ENCODE measurements at places on chromosomes 4 and X.

GRCh38 chr4:165631208-165631894, 241.7 kb upstream of the TLL1 start:
- no peak for DNase-seq

DNA sequence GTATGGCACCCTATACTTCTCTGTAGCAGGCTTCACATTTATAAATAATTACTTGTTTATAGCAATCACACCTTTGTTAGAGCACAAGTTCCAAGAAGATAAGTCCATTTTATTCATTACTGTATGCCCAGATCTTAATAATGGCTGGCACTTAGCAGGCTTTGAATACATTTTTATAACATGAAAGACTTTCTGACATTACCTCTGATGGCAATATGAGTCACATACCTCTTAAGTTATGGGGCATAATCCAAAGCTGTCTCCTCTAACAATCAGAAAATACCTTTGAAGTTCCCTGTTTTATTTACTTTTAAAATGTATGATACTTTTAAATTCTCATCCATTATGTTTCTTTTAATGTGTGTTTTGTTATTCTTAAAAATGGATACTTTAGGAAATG, 12.2 kb downstream of the SCRG1 start:
- DNase-seq: no peak

GRCh38 chrX:149010853-149011224, 494.3 kb downstream of the IDS start:
- DNase-seq: no peak

GRCh38 chr4:115781528-115782146, 668.2 kb upstream of the NDST4 start:
- no peak for DNase-seq

GRCh38 chrX:100687128-100687527, 43.1 kb downstream of the SRPX2 start:
- DNase-seq: no peak

- DNase-seq: no peak
Measured at GRCh38 chr4:84948056-84948455, 18.4 kb downstream of the WDFY3 start.

DNA sequence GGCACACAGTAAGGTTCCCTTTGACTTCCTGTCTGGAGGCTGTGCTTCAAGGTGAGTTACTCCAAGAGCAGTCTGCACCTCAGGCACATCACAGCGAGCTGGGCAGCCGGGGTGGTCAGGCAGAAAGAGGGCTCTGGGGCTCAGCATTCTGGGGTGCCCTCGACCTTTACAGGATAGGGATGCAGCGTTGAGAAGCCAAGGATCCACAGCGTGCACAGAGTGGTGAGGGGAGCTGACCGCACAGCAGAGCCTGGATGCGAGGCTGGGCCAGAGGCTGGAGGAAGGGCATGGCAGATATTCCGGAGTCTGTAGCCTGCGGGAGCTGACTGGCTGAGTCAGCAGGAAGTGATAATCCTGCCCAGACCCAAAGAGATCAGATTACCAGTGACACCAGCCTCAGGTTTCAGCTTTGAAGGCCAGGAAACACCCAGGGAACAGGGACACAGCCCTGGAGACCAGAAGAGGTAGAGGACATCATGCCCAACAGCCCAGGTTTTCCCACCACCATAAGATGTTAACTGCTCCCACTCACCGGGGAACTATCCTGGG, 38.4 kb upstream of the PDLIM3 start:
- DNase-seq: no peak

DNA sequence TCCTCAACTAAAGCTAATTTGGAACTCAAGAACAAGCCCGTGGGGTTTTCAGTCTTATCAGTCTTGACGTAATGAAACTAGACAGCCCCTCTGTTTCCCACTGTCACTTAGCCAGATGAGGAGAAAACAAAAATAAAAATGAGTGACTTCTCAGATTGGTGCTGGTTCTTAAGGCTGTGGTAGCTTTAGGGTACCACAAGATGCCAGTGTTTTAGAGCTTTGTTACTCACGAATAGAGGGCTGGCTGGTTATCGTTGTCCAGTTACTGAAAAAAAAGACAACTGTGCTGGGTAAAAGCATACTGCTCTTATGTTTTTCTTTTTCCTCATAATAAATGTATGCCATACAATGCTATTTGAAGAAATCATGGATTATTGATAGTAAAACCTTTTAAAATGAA, 796.7 kb downstream of the RAPGEF2 start:
- DNase-seq: no peak

- no peak for DNase-seq
Measured at GRCh38 chrX:111328858-111329257, 58.6 kb upstream of the CAPN6 start.

- DNase-seq: no peak
Measured at GRCh38 chrX:148874636-148875246, 374.3 kb downstream of the AFF2 start.

- no peak for DNase-seq
Measured at GRCh38 chr4:183158062-183158461, 59.0 kb downstream of the WWC2 start.

DNA sequence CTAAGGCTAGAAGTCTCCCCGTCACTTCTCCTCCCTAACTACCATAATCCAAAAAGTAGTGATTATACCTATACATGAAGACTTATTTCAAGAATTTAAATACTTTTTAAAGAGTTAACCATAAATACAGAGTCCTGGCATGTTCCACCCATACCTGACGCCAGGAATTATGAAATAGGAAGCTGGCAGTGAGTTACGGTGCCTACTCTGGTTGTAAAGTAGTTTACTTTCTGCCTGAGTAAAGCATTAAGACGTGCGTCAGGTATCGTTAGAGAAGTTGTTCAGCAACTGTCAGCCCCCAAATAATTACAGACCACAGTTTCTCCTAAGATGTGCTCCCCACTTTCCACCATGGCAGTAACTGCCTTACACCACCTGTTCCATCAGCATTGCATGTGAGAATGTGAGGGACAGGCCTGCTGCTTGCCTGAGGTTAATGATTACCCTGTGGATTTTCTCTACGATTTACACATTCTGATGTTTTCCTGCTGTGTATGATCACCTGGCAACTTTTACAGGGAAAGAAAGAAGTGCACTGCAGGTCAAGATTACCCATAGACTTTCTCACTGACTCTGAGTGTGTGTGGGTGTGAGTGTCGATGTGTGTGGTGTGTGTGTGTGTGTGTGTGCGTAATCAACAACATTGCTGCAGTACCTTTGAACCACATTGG, 92.3 kb upstream of the SLC7A11 start:
- no peak for DNase-seq

GRCh38 chrX:149531599-149531998, 9.2 kb upstream of the EOLA1 start:
- no peak for DNase-seq

DNA sequence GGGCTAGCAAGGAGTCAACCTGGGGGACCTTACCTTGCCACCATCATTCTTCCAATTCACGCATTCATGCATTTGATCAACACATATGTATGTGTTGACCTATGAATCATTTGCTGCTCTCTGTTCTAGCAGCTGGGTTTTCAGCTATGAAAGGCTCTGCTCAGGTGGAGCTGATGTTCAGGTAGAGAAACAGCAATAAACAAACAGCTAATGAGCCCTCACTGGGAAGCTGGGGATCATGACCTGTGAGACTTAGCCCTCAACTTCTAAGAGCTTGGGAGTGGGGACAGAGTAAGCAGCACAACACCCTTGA, 1.6 kb upstream of the OTOP1 start:
- no peak for DNase-seq

GRCh38 chr4:138555584-138555983, 313.4 kb upstream of the SLC7A11 start:
- DNase-seq: no peak

DNA sequence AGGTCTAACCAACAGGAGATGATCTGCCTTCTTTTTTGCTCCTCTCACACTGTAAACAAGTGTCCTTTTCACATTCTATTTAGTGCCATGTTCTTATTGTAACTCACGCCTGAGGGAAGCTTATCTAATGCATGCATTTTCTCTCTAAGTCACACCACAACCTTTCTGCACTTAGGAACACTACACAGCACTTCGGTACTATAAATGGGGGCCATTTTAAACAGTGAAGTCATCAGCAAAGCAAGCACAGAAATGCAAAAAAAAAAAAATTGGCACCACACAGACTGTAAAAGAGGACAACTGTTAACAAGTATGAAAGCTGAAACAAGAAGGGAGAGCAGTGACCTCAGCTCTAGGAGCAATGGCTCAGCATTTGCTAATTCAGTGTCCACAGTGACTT, 45.2 kb downstream of the PRSS12 start:
- no peak for DNase-seq

- DNase-seq: no peak
Measured at GRCh38 chrX:15343075-15343476, 7.8 kb upstream of the PIGA start.

- no peak for DNase-seq
Measured at GRCh38 chr4:158005021-158005420, 167.8 kb downstream of the GASK1B start.

DNA sequence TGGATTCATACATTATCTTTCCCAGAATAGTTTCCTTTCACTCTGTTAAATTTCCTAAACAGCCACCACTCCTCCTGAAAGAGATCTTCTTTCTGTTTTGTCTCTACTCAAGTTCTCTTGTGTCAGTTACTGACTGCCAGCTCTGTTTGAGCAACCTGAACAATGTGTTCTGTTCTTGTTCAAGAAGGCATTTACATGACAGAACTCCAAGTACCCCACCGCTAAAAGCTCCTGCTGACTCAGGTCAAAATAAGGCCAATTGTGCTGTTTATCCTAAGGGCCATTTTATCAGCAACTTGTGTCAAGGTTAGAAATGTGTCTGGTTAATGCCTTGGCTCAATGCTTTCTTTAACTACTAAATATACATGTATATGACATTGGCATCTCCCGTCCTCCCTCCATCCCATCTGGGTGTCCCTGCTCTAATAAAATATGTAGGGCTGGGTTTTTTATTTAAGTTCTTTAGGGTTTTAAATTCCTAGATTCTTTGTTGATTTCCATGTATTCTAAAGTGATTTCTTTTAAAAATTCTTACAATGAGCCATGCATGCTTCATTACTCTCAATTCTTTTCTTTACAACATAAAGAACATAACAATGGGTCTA, 144.3 kb upstream of the PAQR3 start:
- no peak for DNase-seq

GRCh38 chrX:53211391-53211978, 13.5 kb downstream of the KDM5C start:
- DNase-seq: no peak

DNA sequence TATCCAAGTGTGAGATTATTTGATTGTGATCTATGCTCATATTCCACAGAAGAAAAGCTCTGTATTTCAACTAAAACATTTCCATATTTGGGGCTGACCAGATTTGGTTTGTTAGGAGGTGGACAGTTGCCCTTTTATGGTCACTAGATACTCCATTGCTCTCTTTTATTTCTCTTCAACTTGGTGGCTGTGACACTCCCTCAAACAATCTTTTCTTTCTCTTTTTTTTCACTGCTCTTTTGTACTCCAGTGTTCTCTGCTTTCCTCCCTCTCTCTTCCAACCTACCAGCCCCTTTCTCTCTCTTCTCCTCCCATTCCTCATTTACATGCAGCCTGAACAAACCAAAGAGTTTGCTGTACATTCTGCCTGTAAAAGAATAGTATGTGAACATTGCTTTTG, 48.8 kb downstream of the RBPJ start:
- DNase-seq: no peak

GRCh38 chr4:152763796-152764195, 15.7 kb downstream of the TIGD4 start:
- DNase-seq: no peak

DNA sequence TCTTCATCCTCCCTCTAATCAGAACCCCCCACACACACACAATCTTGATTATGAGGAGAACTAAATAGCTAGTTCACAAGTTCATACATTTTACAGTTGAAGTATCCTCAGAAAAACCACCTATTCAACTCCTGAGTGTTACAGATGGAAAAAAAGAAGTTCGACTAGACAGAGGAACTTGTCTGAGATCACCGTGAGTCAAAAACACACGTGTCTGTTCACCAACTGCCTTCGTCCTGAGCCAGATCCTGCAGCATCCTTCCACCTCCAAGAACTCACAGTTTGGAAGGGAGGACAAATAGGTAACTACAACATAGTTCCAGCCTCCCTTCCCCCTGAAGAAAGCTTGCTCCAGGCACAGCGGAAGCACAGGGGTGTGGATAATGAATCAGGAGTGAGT, 19.0 kb upstream of the IRAK1 start:
- no peak for DNase-seq

DNA sequence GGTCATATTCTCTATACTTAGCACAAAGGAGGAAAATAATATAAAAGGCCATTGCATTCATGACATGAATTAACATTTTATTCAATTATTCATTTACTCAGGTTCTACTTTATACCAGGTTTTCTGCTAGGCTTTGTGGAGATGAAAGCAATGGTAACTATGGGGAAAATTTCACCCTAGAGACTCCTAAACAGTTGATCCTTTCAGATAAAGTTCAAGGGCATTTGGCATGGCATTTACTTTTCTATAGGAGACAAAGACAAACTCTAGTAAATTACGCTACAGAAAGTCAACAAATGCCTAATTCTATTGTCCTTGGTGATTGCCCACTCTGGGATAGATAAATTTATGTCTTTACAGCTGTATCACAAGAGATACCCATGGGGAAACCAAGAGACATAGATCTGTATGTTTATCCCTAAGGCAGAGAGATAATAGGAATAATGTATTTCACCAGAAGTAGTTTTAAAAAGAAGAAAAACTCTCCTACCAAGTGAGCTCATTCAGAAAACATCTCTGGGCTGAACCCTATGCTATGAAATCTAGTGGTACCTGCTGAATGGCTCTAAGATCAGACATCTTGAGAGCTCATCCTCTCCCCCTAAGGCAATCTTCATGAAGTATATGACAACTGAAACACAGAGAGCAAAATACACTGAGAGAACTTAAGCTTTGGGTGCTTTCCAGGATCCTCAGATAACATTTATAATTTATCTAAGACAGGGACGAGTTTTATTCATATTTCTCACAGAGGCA, 316.7 kb downstream of the ANTXR2 start:
- DNase-seq: no peak

DNA sequence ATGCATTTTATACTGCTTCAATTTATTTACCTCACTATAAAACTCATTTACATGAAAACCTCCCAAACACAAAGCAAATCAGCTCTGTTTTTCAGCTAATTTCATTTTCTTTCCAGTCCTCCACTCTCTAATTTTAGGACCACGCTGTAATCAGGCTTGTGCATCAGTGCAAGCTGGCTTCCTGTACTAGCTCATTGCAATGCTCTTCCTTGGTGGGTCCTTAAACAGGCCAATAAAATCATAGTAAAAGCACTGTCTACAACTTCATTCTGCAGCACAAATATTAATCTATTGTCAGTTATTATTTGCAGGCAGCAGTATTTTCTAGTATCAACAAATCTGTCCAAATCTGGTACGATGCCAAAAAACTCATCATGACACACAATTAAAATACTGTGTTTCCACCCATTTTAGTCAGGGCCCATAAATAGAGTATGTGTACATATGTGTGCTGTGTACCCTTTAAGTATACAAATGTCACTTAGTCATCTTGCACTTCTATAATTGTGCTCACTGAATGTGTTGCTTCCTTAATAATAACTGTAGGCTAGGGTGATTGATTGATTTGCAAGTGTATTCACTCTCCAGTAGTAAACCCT, 178.2 kb upstream of the HCCS start:
- no peak for DNase-seq

GRCh38 chr4:13143222-13144070, 340.7 kb downstream of the RAB28 start:
- no peak for DNase-seq

Data from stimulated activated CD4-positive, alpha-beta T cell treated with anti-CD3 and anti-CD28 coated beads, TNF-alpha, amount 100 ng/mL, for 24 hours (primary cell).